ENCODE measurements at places on chromosomes 16 and 17.

- DNase-seq = peak; percentile 24
Observed at GRCh38 chr16:86019446-86020047, 120.6 kb downstream of the IRF8 start.

DNA sequence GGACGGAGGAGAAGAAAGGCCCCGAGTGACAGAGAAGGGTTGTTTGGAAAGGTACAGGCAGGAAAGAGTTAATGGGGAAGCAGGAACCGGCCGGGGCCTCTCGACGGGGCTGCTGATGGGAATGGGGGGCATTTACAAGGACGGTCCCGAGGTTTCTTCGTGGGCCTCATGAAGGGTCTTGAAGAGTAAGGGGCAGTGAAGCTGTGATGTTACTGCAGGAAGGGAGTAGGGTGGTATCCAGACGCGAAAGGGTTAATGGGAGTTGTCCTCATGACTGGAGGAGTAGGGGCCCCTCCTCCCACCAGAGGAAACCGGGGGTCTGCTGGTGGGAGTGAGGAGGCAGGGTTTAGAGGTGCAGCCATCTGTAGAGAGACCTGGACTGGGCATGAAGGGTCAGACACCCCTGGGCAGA is 481 bp downstream of the PDK2 start:
- DNase-seq = no peak

GRCh38 chr17:78988152-78988551 is 8.4 kb upstream of the LGALS3BP start:
- peak; percentile 29 for DNase-seq

GRCh38 chr17:2137342-2138098 is 82.6 kb downstream of the HIC1 start:
- peak; percentile 72 for DNase-seq

- DNase-seq = no peak
Observed at GRCh38 chr16:90001761-90002503, 17.3 kb downstream of the DBNDD1 start.

All from suppressor macrophage (primary cell).